Uterine smooth muscle cell (primary cell): ENCODE measurements at places on chromosomes 5 and 9. TPM values are rescaled to one million over a fixed set of nuclear protein-coding genes. Genes with fewer than 3 reads are reported as not detected.

Gene NR2F1-AS1
- 20.1 and 21.0 TPM in 2 replicates for total RNA-seq

Gene OSTF1
- 33.2 and 63.0 TPM in 2 replicates for total RNA-seq

Gene PCDHA7
- 0.22 and 0.87 TPM in 2 replicates for total RNA-seq

Gene MAT2B
- total RNA-seq = 67.0 and 94.5 TPM in 2 replicates

Gene CNOT6
- total RNA-seq = 11.7 and 14.8 TPM in 2 replicates

Gene SH3GL2
- total RNA-seq = 0.33 and 0.50 TPM in 2 replicates

Gene SHISAL2B
- total RNA-seq = 0.25 TPM in 1 of 2 replicates, not detected in the other

Gene ADRA1B
- under 0.01 TPM in 1 of 2 replicates, not detected in the other for total RNA-seq

Gene PROB1
- total RNA-seq = 0.87 and 1.00 TPM in 2 replicates

Gene PLAA
- 46.0 and 58.8 TPM in 2 replicates for total RNA-seq

Gene CCL19
- not detected in 2 replicates for total RNA-seq

Gene PTGES
- total RNA-seq = 2.4 and 4.1 TPM in 2 replicates

Gene IL3
- total RNA-seq = not detected in 2 replicates

Gene UNC5A
- not detected in 2 replicates for total RNA-seq

Gene POU5F2
- 1.00 and 1.4 TPM in 2 replicates for total RNA-seq

Gene NMUR2
- total RNA-seq = under 0.01 TPM in 1 of 2 replicates, not detected in the other

Gene TSSK1B
- total RNA-seq = 0.11 and 0.12 TPM in 2 replicates

Gene FBXO38
- total RNA-seq = 64.2 and 67.3 TPM in 2 replicates

Gene SLC45A2
- total RNA-seq = under 0.01 TPM in 2 replicates

Gene NR5A1
- not detected in 2 replicates for total RNA-seq

Gene GKAP1
- 1.1 and 2.1 TPM in 2 replicates for total RNA-seq
